ENCODE measurements at places on chromosomes 2 and 18.

DNA sequence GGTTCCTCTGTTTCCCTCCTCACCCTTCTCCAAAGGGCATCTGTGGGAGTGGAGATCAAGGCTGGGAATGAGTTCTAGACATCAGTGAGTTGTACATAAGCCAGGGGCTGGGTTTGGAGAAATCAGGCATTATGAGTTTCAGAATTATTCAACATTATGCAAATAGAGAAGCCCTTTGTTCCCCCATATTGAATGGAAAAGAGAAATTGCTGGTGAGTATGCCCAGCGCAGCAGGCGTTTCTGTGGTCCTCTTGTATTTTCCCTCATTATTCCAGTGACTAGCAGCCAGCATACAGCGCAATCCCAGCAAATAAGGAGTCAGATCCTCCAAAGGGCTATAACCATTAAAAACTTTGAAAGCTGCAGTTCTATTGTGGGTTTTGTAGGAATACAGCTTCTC lies 94.4 kb downstream of the VWA3B start:
- no peak overlapping the region for H3K4me3 ChIP-seq
- DNase-seq: no peak
- H3K4me1 ChIP-seq: no peaks in the 10 kb centered on the region
- H3K27ac ChIP-seq: no peak overlapping the region

- no peaks in the 10 kb centered on the region for H3K4me1 ChIP-seq
- H3K4me3 ChIP-seq: no peak overlapping the region
- no peak for DNase-seq
- H3K27me3 ChIP-seq: no peaks in the 10 kb centered on the region
- H3K27ac ChIP-seq: no peak overlapping the region
Observed at GRCh38 chr2:109486711-109487535, 126.8 kb downstream of the SEPTIN10 start.

GRCh38 chr18:61697306-61697909 lies 195.4 kb downstream of the RNF152 start:
- no peak overlapping the region for H3K27ac ChIP-seq
- H3K4me3 ChIP-seq: no peak overlapping the region
- DNase-seq: no peak
- H3K4me1 ChIP-seq: no peaks in the 10 kb centered on the region
- H3K36me3 ChIP-seq: no peaks in the 10 kb centered on the region
- H3K27me3 ChIP-seq: no peaks in the 10 kb centered on the region

DNA sequence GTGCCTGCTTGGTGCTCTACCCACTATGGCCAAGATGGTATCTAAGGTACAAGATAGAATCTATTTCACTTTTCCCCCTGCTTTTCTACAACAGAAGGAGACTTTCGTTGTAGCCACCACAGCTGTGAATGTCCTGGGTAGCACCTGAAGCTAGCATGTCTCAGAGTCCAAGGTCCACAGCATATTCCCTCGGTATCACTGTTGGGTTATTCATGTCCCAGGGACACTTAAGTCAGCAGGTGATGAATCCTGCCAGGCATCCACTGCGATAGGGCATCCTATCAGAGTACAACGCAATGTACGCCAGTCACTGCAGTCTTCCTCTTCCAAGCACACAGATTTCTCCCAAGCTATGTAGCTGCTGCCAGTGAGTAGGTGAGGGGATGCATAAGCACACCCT lies 129.1 kb upstream of the LINC00305 start:
- H3K4me3 ChIP-seq: no peak overlapping the region
- no peaks in the 10 kb centered on the region for H3K36me3 ChIP-seq
- no peaks in the 10 kb centered on the region for H3K27me3 ChIP-seq

DNA sequence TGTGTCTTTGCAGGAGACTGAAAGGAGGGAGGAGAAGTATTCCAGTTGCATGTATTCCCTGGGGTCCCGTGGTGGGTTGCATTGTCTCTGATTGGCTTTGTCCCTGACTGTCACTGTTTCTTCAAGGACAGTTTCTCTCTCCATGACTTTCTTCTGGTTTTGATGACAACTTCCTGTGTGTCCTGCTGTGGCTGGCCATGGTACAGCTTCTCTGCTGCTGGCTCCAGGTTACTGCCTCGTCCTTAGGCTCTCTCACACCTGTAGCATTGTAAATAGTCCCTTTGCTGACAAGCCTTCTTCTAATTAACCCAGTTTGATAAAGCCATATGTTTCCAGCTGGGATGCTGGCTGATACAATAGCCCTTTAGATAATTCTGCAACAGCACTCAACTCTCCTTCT lies 129.0 kb downstream of the LPIN1 start:
- H3K27me3 ChIP-seq: no peaks in the 10 kb centered on the region
- no peak for DNase-seq
- H3K36me3 ChIP-seq: no peaks in the 10 kb centered on the region
- no peak overlapping the region for H3K27ac ChIP-seq
- H3K4me3 ChIP-seq: no peak overlapping the region

Measured in T-cell (primary cell).